Left ventricle myocardium inferior (tissue), 1 donor: ENCODE measurements at places on chromosomes 16 and 17.

DNA sequence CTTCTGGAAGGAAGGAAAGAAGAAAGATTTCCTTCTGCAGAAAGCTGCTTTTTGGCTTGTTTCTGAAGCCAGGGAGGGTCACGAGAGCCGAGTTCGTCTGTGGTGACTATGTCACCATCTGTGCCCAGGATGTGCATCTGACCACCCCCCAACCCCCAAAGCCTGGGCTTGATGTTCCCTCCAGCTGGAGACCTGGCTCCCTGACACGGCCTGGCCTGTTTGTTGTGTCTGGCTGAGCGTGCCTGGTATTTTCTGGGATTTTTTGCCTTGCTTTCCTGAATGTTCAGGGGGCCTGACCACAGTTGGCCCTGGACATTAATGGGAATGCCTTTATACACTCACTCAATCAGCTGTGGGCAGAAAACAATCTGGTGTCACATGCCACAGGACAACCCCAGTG lies 38.9 kb downstream of the LGALS9 start:
- H3K4me3 ChIP-seq = no peak overlapping the region
- DNase-seq = no peak
- peaks cover 21% of the 10 kb centered on the region for H3K27me3 ChIP-seq

- peaks cover 24% of the 10 kb centered on the region for H3K4me1 ChIP-seq
- DNase-seq = no peak
- peak overlapping the region; percentile 96 for H3K4me3 ChIP-seq
- H3K36me3 ChIP-seq = peaks cover 3% of the 10 kb centered on the region
Observed at GRCh38 chr16:70800311-70800710, 647 bp downstream of the VAC14 start.

DNA sequence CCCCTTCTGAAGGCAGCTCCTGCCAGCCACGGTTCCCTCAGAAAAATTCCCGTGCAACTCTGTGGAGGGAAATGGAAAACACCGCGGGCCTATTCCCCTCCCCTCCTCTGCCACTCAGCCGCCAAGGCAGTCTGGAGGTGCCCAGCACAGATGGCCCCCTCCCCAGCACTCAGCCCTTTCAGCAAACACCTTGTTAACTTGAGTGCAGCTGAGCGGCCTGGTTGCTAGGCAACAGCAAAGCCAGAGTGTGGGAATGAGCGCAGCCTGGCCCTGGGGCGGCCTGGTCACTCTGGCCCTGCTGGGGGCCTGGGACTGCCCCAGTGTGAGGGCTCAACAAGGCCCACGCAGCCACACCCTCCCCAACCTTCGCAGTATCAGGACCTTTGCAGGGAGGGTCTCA lies 32.8 kb downstream of the CACNA1G start:
- H3K4me3 ChIP-seq = no peak overlapping the region
- H3K27ac ChIP-seq = no peak overlapping the region
- H3K27me3 ChIP-seq = no peaks in the 10 kb centered on the region
- peak; percentile 41 for DNase-seq
- no peaks in the 10 kb centered on the region for H3K36me3 ChIP-seq

GRCh38 chr17:15298176-15298575 lies 33.0 kb upstream of the PMP22 start:
- no peak overlapping the region for H3K27ac ChIP-seq
- H3K27me3 ChIP-seq = no peaks in the 10 kb centered on the region
- DNase-seq = no peak
- peaks cover 15% of the 10 kb centered on the region for H3K4me1 ChIP-seq
- no peak overlapping the region for H3K4me3 ChIP-seq
- H3K36me3 ChIP-seq = no peaks in the 10 kb centered on the region

- H3K36me3 ChIP-seq = no peaks in the 10 kb centered on the region
- H3K4me3 ChIP-seq = no peak overlapping the region
- peaks cover 22% of the 10 kb centered on the region for H3K27me3 ChIP-seq
- no peaks in the 10 kb centered on the region for H3K4me1 ChIP-seq
- DNase-seq = no peak
- no peak overlapping the region for H3K27ac ChIP-seq
Observed at GRCh38 chr16:79618692-79619050, 18.1 kb upstream of the MAF start.

DNA sequence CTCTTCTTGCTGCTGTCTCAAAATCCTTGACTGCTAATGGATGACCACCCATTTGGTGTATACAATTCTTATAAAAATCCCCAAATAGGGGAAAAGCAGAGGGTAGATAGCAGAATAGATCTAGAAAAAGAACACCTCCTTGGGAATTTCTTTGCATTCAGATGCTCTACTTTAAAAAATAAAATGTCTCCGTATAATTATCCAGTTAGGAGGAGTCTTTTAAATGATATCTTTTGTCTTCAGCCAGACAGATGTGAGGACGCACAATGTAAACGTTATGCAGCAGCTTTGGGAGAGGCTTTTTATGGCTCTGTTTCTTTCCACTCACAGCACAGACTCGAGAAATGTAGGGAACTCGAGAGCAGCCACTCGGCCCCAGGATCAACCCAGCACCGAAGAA lies 300.2 kb downstream of the IRF8 start:
- H3K27ac ChIP-seq = no peak overlapping the region
- no peak overlapping the region for H3K4me3 ChIP-seq
- no peak for DNase-seq
- H3K27me3 ChIP-seq = peaks cover 82% of the 10 kb centered on the region
- peaks cover 5% of the 10 kb centered on the region for H3K4me1 ChIP-seq

- H3K27me3 ChIP-seq = no peaks in the 10 kb centered on the region
- H3K4me1 ChIP-seq = peaks cover 21% of the 10 kb centered on the region
- no peak overlapping the region for H3K4me3 ChIP-seq
Observed at GRCh38 chr17:3034578-3034920, 28.9 kb downstream of the OR1D5 start.

GRCh38 chr16:1077877-1078578 lies 5.5 kb downstream of the SSTR5 start:
- H3K4me1 ChIP-seq = no peaks in the 10 kb centered on the region
- H3K27me3 ChIP-seq = peaks cover 91% of the 10 kb centered on the region
- H3K27ac ChIP-seq = no peak overlapping the region
- no peak for DNase-seq
- H3K4me3 ChIP-seq = no peak overlapping the region

DNA sequence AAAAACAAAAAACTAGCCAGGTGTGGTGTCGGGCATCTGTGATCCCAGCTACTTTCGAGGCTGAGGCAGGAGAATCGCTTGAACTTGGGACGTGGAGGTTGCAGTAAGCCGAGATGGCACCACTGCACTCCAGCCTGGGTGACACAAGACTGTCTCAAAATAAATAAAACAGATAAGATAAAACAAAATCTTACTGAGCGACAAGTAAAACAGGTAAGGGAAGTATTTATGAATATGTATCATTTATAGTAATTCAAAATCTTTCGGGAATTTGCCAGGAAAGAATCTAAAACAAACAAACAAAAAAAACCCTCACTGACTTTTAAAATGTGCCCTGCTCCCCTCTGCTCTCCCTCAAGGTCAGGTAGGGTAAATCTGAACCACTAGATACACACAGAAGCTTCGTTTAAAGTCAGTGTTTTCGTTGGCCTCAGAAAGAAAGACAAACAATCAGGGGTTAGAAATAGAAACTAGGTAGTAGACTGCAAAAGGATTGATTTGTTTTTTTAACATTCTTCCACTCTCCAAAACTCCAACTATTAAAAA lies 2.1 kb downstream of the PRPSAP1 start:
- no peaks in the 10 kb centered on the region for H3K27me3 ChIP-seq
- peak overlapping the region; percentile 48 for H3K27ac ChIP-seq
- H3K36me3 ChIP-seq = peaks cover 19% of the 10 kb centered on the region

GRCh38 chr17:68507576-68507975 lies 4.7 kb upstream of the PRKAR1A start:
- H3K4me3 ChIP-seq = no peak overlapping the region
- H3K36me3 ChIP-seq = no peaks in the 10 kb centered on the region
- H3K4me1 ChIP-seq = peaks cover 35% of the 10 kb centered on the region
- no peak for DNase-seq
- no peak overlapping the region for H3K27ac ChIP-seq

DNA sequence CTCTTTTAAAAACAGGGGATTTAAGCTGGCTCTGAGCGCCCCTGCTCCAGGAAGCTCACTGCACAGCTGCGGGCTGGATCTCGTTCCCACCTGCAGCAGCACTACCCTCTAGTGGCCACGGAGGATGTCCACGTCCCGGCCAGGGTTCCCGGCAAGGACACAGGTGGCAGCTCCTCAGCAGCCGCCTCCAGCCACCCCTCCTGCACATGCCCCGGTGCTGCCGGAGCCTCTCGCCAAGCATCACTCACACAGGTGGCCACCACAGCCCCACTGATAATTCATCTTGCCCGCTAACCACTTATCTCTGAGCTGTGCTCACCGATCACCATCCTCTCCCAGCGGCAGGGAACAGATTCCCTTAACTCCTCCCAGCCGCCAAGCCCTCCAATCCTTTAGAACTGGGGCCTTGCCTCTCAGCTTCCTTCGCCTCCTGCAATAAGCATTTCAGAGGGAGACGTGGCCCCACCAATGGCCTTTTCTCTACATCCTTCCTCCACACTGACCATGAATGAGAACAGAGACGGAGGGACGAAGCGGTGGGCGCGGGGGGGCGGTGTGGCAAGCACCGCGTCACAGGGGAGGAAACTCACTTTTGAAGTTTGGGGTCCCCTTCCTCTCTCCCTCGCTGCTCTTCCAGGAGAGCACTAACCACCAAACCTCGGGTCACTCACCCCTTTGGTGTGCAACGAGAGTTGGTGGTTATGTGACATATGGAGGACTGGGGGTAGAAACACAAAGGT lies 222.1 kb downstream of the RBFOX3 start:
- H3K4me1 ChIP-seq = no peaks in the 10 kb centered on the region
- DNase-seq = peak; percentile 50
- peaks cover 93% of the 10 kb centered on the region for H3K27me3 ChIP-seq
- no peaks in the 10 kb centered on the region for H3K36me3 ChIP-seq
- no peak overlapping the region for H3K27ac ChIP-seq

DNA sequence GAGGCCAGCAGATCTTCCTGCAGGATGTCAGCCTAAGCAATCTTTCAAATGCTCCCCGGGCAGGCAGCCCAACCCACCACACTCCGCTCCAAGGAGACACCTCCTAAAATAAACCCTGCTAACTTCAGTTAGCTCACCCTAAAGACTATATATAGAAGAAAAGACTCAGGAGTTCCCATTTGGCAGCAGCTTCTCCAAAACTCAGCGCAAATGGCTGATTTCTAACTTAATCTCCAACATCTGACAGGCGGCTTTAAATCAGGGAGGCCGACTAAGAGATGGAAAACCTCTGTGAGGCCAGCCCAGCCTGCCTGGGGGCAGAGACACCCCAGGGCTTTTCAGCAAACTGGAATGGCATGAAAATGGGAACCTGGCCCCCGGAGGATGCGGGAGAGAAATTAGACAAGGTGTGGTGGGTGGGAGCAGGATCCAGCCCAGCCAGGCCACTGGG lies 91.6 kb downstream of the XYLT1 start:
- no peaks in the 10 kb centered on the region for H3K27me3 ChIP-seq
- DNase-seq = peak; percentile 70
- peaks cover 45% of the 10 kb centered on the region for H3K4me1 ChIP-seq

- peak overlapping the region; percentile 50 for H3K4me3 ChIP-seq
- peaks cover 55% of the 10 kb centered on the region for H3K27me3 ChIP-seq
- H3K4me1 ChIP-seq = peaks cover 64% of the 10 kb centered on the region
- peak overlapping the region; percentile 87 for H3K27ac ChIP-seq
- H3K36me3 ChIP-seq = no peaks in the 10 kb centered on the region
- DNase-seq = no peak
Observed at GRCh38 chr17:7295230-7296180, 1.1 kb upstream of the YBX2 start.

GRCh38 chr17:33572615-33573014 lies 279.5 kb upstream of the ASIC2 start:
- H3K36me3 ChIP-seq = no peaks in the 10 kb centered on the region
- H3K4me1 ChIP-seq = no peaks in the 10 kb centered on the region
- no peak overlapping the region for H3K27ac ChIP-seq

DNA sequence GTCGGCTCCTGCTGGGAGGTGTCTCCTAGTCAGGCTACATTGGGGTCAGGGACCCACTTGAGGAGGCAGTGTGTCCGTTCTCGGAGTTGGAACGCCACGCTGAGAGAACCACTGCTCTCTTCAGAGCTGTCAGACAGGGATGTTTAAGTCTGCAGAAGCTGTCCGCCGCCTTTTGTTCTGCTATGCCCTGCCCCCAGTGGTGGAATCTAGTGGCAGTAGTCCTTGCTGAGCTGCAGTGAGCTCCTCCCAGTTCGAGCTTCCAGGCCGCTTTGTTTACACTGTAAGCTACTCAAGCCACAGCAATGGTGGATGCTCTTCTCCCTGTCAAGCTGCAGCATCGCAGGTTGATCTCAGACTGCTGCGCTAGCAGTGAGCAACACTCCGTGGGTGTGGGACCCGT lies 36.0 kb downstream of the ITFG1 start:
- no peak overlapping the region for H3K27ac ChIP-seq
- no peaks in the 10 kb centered on the region for H3K4me1 ChIP-seq
- no peak for DNase-seq
- H3K27me3 ChIP-seq = no peaks in the 10 kb centered on the region
- H3K36me3 ChIP-seq = peaks cover 60% of the 10 kb centered on the region

- H3K27me3 ChIP-seq = peaks cover 31% of the 10 kb centered on the region
- DNase-seq = no peak
- H3K4me1 ChIP-seq = no peaks in the 10 kb centered on the region
Observed at GRCh38 chr17:22707626-22708025, 1015.3 kb downstream of the KCNJ18 start.

DNA sequence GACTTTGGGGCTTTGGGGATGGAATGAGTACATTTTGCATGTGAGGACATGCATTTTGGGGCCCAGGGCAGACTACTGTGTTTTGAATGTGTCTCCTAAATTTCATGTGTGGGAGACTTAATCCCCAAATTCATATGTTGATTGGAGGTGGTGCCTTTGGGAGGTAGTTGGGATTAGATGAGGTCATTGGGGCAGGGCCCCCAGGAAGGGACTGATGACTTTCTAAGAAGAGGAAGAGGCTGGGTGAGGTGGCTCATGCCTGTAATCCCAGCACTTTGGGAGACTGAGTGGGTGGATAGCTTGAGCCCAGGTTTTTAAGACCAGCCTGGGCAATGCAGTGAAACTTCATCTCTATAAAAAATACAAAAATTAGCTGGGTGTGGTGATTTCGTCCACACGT lies 42.8 kb upstream of the RAI1 start:
- H3K4me1 ChIP-seq = peaks cover 2% of the 10 kb centered on the region
- DNase-seq = no peak
- peaks cover 6% of the 10 kb centered on the region for H3K27me3 ChIP-seq
- no peaks in the 10 kb centered on the region for H3K36me3 ChIP-seq
- no peak overlapping the region for H3K27ac ChIP-seq
- no peak overlapping the region for H3K4me3 ChIP-seq

DNA sequence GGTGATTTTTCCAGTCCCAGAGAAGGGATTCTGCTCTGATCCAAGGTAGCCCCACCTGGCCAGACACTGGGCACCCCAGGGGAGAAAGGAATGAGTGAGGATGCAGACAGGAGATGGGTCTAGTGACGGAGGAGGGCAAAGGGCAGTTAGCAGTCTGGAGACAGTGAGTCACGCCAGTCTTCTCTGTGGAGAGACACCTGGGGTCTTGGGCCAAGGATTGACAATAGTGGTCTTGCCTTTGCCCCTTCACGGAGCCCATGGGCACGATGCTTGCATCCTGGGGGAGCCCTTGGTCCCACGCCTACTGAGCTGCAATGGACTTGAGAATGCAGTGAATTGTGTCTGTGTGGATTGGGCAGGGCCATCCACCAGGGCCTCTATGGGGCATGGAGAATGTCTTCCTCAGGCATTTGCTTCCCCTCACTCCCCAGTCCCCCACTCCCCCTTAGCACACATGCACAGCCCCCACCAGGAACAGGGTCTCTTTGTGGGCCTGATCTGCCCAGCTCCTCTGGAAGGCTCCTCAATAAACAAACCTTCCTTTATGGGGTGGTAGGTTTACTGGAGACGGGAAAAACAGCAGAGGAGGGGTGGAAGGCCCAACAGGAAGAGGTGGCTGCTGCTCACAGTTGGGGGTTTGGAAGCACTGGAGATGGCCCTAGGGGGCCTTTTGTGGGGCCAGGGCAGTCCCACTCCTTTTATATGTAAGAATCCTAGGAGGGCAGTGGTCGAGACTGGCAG lies 1.4 kb downstream of the CHAD start:
- H3K36me3 ChIP-seq = no peaks in the 10 kb centered on the region
- DNase-seq = no peak
- no peak overlapping the region for H3K4me3 ChIP-seq
- H3K4me1 ChIP-seq = peaks cover 15% of the 10 kb centered on the region
- peaks cover 32% of the 10 kb centered on the region for H3K27me3 ChIP-seq
